ENCODE measurements at places on chromosomes 11 and 22. TPM values are rescaled to one million over a fixed set of nuclear protein-coding genes. Genes with fewer than 3 reads are reported as not detected.

- no peak for DNase-seq
Observed at GRCh38 chr11:62652161-62653006, 718 bp downstream of the INTS5 start.

DNA sequence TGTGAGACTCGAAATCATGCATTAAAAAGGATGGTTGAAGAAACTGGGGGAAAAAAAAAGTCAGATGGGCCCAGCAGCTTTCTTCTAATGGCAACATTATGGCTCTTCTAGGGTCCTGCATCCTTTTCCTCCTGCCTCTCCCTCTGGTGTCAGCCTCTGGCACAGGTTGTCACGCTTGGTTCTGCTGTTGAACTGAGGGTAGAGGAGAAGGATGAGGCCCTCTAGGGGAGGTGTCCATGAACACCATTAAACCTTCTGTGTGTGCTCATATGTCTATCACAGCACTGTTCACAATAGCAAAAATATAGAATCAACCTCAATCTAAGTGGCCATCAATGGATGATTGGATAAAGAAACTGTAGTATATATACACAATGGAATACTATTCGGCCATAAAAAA, 36.0 kb downstream of the BUD13 start:
- DNase-seq, result no peak

DNA sequence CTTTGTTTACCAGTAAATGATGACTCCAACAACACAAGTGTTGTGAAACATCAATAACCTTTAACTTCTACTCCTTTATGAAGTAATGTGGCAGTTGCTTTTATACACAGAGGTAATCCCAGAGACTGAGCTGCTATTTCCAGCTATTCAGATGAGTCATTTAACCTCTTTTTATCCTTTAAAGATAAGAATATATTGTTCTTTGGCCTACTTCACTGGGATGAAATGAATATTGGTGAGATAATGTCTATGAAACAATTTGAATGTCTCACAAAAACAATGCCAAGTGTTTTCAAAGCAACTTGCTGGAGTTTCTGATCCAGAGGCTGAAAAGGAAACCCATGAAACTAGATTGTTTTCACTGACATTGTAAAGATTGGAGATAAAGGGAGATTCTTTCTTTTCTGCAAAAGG, 564.4 kb upstream of the LUZP2 start:
- DNase-seq, result no peak

DNA sequence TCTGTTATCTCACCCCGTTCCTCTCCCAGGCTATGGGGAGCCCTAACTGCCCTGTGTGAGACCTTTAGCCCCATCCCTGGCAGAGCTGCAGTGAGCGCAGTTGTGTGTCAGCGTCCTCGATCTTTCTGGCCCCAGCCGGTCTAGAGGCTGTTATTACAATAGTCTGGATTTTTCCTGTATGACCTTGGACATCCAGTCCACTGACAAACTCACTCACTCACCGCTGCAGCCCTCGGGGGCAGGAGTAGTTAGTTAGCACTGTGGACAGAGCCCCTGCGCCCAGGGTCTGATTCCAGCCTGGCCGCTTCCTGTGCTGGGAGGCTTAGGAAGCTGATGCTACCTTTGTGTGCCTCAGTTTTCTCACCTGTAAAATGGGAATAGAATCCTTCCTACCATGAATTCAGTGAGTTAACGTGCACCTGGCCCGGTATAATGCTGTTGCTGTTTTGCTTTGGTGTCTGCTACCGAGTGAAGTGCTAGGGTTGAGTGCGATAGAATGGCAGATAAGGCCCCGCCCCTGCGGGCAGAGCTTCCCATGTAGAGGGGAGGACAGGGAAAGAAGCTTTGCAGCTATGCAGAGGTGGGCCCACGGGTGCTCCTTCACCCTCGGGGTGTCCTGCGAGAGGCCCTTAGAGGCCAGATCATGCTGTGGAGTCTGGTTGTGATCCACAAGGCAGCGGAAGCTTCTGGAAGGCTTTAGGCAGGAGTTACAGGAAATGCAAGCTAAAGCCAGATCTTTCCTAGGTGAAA, 3.0 kb downstream of the LRP5 start:
- no peak for DNase-seq

GRCh38 chr11:6298605-6299004, 21.7 kb downstream of the CAVIN3 start:
- DNase-seq, result peak; percentile 25

GRCh38 chr22:48197189-48197690, 1434.8 kb downstream of the TBC1D22A start:
- DNase-seq, result no peak

DNA sequence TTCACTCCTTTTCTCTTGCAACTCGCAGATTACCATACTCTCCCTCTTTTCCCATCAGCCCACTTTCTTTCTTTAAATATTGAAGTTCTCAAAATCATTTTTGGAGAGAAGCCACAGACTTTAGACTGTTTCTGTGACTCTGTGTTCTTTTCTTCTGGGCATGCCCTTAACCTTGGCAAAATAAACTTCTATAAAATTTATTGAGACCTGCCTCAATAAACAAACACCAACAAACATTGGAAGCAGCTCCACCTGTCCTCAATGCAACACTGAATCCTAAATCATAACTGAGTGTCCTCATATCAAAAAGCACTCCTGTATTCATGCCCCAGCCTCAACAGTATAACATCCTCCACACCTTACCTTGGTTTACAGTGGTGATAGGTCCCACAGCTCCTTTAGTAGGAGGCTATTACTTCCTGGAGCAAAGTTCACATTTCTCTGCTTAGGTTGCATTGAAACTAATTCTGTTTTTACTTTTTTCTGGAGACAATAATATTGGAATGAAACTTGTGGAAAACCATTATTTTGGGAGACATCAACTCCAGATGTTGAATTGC, 320.0 kb upstream of the LRRC4C start:
- DNase-seq, result no peak

DNA sequence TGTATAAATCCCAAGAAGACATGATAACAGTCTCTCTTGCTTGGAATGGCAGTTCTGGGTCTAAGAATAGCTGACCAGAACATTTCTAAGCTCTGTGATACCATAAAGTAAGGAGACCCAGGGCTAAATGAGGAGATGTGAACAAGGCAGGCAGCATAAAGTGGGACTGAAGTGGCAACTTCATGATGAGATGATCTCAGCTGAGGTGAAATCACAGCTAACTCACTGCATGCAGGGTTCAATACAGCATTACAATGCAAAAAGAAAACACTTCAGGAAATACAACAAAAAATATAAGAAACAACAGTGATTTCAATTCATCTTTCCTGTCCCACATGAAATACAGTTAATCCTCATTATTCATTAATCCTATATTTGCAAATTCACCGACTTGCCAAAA, 44.6 kb downstream of the MRE11 start:
- no peak for DNase-seq

GRCh38 chr22:48677168-48677520, 1150.5 kb downstream of the BRD1 start:
- no peak for DNase-seq

DNA sequence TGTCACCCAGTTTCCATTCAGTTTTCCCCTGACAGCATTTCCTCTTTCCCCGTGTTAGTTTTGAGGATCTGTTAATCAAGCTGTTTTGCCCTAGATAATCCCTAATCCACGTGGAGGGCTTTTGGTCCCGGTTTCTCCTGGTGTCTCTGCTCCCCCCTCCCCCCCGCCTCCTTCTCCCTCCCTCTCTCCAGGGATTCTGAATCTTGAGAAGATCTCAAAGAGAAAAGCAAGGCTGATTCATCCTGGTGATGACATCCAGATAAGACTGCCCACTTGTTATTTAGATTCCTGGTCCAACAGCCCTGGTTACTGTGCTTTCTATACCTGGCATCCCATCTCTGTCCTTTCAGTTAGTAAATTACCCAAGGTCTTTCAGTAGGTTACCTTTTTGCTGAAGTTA, 59.4 kb downstream of the KCNA4 start:
- no peak for DNase-seq

DNA sequence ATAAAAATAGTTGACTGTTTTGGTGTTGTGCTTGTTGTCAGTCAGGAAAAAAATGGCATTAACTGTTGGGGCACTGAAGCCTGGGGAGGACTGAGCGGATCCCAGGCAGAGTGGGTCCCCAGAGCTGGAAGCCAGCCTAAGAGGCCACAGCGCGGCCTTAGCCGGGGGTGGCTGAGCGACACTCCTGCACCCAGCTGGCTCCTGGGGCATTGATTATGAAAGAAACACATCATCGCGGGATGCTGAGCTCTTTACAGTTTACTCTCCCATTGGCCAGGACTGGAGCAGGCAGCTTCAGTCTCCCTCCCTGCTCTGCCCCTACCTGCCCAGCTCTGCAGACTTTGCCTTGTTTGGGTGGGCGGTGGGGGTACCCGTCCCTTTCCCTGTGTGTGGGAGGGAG, 121.5 kb downstream of the ST3GAL4 start:
- DNase-seq, result no peak

DNA sequence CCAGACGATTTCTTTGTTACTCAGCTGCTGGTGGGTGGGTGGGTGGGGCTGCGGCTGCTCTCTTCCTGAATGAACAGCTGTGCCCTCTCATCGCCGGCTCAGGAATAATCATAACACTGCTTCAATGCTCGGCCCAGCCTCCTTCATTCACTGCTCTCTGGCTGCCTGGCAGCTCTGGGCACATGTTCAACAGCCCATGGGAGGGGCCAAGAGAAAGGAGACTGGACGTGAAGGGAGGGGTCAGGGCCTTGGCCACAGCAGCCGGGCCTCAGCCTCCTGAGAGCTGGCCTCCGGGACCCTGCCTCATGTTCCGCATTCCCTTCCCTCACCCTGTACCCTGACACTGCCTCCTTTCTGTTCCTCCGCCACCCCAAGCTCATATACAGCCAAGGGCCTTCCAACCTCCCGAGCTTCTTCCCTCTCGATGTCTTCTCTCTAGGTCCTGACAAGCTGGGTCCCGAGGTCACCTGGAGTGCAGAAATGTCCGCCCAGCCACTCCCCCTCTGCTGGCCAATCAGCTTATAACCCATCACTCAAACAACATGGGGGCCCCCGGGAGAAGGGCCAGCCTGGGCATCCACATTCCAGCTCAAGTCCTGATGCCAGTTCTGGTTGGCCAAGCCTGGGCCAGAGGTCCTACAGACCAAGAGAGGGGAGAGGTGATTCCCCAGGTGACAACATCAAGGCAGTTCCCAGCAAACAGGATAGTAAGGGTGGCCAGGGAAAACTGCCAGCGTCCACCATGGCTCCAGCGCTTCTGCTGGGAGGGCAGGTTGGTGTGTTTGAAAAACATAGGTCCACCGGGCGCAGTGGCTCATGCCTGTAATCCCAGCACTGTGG, 3.2 kb upstream of the CSDC2 start:
- DNase-seq, result peak; percentile 21

DNA sequence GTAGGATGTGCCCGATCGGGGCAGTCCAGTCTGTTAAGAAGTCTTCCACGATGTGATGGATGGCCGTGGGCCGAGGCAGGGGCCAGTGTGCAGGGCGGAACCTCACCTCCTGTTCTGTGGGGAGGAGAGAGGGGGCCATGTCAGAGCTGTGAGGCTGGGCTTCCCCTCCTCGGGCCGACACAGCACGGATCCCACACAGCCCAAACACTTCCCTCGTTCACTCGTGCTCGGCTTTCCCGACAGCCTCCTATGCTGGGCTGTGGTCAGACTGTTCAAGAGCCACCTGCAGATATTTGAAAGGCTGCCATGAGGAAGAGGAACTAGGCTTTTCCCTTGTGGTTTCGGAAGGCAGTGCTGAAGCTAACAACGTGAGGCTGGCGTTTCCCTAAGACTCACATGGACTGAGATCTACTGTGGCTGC, 12.3 kb upstream of the TXN2 start:
- DNase-seq, result no peak

- no peak for DNase-seq
Observed at GRCh38 chr22:27237080-27237741, 564.3 kb downstream of the MN1 start.

DNA sequence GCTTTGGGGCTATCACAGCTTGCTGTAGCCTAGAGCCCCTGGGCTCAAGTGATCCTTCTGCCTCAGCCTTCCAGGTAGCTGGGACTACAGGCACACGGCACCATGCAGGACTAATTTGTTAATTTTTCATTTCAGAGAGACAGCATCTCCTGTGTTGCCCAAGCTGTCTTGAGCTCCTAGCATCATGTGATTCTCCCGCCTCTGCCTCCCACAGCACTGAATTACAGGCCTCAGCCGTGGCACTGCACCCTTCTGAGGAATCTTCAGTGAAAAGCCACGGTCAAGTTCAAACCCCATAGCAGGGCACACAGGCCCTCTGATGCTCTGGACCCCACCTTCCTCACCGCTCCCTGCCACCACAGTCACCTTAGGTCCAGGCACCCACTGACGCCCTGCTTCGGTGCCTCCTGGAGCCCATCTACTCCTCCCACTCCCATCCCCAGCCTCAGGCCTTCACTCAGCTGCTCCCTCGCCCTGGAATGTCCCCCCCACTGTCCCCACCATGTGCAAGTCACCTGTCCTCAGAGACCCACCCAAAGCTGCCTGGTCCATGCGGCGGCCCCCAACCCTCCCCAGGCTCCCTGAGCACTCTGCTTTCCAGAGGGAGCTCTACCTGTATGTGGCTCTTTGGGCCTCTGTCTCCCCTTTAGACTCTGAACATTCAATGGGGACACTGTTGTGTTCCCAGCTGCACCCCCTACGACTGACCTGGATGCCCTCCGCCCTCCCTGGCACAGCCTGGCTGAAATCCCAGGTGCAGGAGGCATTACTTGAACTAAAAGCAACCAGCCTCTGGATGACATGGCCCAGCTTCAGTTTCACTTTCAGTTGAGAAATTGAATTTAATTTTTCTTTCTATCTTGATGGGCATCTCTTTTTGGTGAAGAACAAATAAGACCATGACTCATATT, 1.6 kb downstream of the APOL2 start:
- DNase-seq, result peak; percentile 23

- DNase-seq, result peak; percentile 37
Observed at GRCh38 chr22:20494978-20495860, at the start of gene KLHL22. Gene KLHL22, minus strand, starts transcription at chr22:20495795. Its CDS starts 6,584 bp downstream, at chr22:20489211.

DNA sequence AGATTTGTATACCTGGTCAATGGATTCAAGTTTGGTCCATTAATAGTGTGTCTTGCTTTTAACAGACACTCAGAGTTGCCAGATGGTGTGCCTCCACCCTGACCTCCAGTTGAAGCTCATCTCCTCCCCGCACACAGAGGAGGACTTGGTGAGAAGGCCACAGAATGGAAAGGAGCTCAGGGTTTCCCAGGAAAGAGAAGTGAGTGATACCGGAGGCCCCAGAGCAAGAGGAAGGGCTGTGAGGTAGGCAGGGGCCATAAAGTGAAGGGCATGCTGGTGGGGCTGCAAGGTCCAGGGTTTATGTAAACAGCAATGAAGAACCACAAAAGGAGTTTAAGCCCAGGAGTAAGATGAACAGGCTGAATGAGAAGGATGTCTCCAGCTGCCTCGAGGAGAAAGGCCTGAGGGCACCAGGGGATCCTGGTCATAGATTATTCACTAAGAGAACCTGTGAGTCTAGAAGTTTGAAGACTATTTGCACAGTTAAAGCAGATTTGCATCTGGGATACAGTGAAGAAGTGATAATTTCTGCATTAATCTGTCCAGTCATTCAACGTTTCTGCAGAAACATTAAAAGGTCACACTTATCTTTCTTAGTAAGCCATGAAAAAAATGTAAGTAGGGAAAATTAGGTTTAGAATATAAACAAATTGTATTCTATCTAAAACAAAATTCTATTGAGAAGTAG, 67.5 kb upstream of the VPREB1 start:
- DNase-seq, result no peak

The TIMM10 gene
- 106 TPM for total RNA-seq

The ROBO3 gene
- total RNA-seq, result 26.6 TPM

The OR51B2 gene
- not detected for total RNA-seq

The APOL4 gene
- 0.99 TPM for total RNA-seq

The ADM gene
- 4.6 TPM for total RNA-seq

The ANKK1 gene
- 0.79 TPM for total RNA-seq

The RNASEH2C gene
- 35.4 TPM for total RNA-seq

The MMP8 gene
- total RNA-seq, result not detected

The CARD18 gene
- total RNA-seq, result not detected

The CALCA gene
- total RNA-seq, result not detected

The SLC25A18 gene
- total RNA-seq, result not detected

The NCAM1 gene
- 0.60 TPM for total RNA-seq

The WNT11 gene
- total RNA-seq, result 0.12 TPM

The LIF gene
- 71.3 TPM for total RNA-seq
